ENCODE measurements at places on chromosomes 16 and 17. TPM values are rescaled to one million over a fixed set of nuclear protein-coding genes. Genes with fewer than 3 reads are reported as not detected.

DNA sequence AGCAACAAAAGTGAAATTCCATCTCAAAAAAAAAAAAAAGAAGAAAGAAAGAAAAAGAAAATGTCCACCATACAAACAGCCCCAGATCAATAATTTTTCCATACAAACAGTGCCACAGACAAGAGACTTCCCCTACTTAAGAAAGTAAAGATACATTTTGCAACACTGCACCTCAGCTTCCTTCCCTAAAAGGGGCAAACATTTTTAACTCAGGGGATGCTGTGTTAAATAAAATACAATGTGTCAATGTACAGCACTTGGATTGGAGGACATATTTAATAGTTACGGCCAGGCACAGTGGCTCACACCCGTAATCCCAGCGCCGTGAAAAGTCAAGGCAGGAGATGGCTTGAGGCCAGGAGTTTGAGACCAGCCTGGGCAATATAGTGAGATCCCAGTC, 22.3 kb downstream of the MYH11 start:
- DNase-seq = no peak

DNA sequence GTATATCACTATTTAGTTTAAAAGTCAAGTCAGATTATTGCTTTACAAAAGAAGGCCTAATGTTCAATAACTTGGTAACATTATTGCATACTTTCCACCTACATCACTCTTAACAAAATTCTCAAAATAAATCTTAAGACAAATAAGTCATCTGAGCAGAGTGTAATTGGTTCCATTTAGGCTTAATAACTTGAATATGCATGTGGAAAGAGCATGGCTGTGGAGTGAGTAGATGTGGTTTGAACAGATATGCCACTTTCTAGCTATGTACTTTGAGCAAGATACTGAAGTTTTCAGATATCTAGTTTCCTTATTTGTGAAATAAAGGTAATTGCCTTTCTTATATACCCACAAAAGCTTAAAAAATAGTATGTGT, 6.7 kb upstream of the EVI2A start:
- peak; percentile 42 for DNase-seq

GRCh38 chr17:44307387-44308186, 814 bp upstream of the RUNDC3A start:
- peak; percentile 64 for DNase-seq

- peak; percentile 24 for DNase-seq
Measured at GRCh38 chr17:57086069-57086930, 1.3 kb downstream of the AKAP1 start.

- no peak for DNase-seq
Measured at GRCh38 chr17:34118564-34118963, 136.5 kb upstream of the CCL2 start.

GRCh38 chr17:19014628-19015215, 10.2 kb upstream of the FAM83G start:
- DNase-seq = no peak

GRCh38 chr17:15281909-15282308, 16.8 kb upstream of the PMP22 start:
- no peak for DNase-seq

MAPT gene
- under 0.01 TPM for total RNA-seq

C1QTNF8 gene
- not detected for total RNA-seq

PYCARD gene
- total RNA-seq = 85.9 TPM

Measured in fibroblast of villous mesenchyme (primary cell).